ENCODE measurements at places on chromosomes 2 and 18. TPM values are rescaled to one million over a fixed set of nuclear protein-coding genes. Genes with fewer than 3 reads are reported as not detected.

- peaks cover 11% of the 10 kb centered on the region for H3K27me3 ChIP-seq
- no peaks in the 10 kb centered on the region for H3K36me3 ChIP-seq
- peak overlapping the region; percentile 21 for H3K27ac ChIP-seq
- H3K4me1 ChIP-seq = peaks cover 14% of the 10 kb centered on the region
- DNase-seq = no peak
- H3K4me3 ChIP-seq = no peak overlapping the region
Observed at GRCh38 chr2:144459286-144459685, 60.6 kb downstream of the ZEB2 start.

Gene ABHD1
- 0.10 TPM for total RNA-seq

Gene RAMP1
- 4.9 TPM for total RNA-seq

- H3K4me1 ChIP-seq = no peaks in the 10 kb centered on the region
- no peak overlapping the region for H3K27ac ChIP-seq
- no peak overlapping the region for H3K4me3 ChIP-seq
- no peaks in the 10 kb centered on the region for H3K36me3 ChIP-seq
- no peak for DNase-seq
- no peaks in the 10 kb centered on the region for H3K27me3 ChIP-seq
Observed at GRCh38 chr2:99905636-99906035, 236.8 kb downstream of the AFF3 start.

DNA sequence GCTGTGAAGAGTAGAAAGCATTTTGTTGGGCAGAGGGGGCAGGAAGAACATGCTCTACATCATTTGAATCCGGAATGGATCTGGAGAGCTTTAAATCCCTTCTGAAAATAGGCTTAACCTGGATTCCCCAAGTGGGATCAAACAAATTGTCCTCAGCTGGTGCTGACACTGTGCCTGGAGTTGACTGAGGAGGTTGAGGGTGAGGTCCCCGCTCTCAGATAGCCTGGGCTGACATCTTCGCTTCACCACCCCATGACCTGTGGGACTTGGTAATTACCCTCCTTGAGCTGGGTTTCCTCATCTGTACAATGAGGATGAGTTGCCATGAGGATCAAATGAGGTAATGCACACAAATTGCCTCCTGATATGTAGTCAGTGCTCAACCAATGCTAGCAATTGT is 117.8 kb upstream of the SMAD2 start:
- no peaks in the 10 kb centered on the region for H3K36me3 ChIP-seq
- peaks cover 5% of the 10 kb centered on the region for H3K27me3 ChIP-seq
- H3K4me3 ChIP-seq = no peak overlapping the region

Gene B3GNT7
- not detected for total RNA-seq

Gene TCF4
- 2.4 TPM for total RNA-seq

DNA sequence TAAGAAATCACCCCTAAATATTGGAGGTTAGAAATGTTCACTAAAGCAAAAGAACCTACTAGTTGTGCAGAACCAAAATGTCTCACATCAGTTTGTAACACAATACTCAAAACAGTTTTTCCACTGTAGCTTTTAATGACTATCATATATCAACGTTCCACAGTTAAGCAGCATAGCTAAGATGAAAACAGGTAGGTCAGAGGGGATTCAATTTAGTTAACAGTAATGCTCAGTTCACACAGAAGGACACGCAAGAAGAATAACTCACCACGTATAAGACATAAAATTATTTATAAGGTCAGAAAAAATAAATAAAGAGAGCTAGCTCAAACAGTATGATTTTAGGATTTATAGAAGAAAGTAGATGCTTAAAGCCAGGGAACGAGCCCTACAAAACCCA is 118.9 kb upstream of the CCDC150 start:
- H3K4me1 ChIP-seq = no peaks in the 10 kb centered on the region
- no peak overlapping the region for H3K27ac ChIP-seq
- H3K4me3 ChIP-seq = no peak overlapping the region
- H3K27me3 ChIP-seq = peaks cover 6% of the 10 kb centered on the region
- no peak for DNase-seq

DNA sequence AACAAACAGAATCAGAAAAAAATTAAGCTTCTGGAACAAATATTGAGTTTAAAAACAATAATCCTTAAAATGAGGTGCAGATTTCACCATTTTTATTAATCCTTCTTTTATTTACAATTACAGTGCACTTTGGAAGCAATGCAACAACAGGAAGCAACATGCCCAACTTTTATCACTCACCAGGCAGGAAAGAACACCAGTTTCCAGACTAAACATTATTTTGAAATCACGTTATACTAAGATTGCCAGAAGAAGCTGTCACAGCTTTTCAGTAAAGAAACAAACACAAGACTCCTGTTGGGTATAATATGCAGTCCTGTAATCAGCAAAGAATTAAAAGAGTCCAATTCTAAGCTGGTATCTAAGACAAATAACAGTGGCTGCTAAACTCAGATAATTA is 137.9 kb upstream of the ZC3H15 start:
- no peaks in the 10 kb centered on the region for H3K27me3 ChIP-seq
- DNase-seq = no peak
- H3K4me1 ChIP-seq = peaks cover 4% of the 10 kb centered on the region

Gene IRS1
- 6.9 TPM for total RNA-seq

Gene PROKR1
- total RNA-seq = not detected

Gene LRRC30
- not detected for total RNA-seq

DNA sequence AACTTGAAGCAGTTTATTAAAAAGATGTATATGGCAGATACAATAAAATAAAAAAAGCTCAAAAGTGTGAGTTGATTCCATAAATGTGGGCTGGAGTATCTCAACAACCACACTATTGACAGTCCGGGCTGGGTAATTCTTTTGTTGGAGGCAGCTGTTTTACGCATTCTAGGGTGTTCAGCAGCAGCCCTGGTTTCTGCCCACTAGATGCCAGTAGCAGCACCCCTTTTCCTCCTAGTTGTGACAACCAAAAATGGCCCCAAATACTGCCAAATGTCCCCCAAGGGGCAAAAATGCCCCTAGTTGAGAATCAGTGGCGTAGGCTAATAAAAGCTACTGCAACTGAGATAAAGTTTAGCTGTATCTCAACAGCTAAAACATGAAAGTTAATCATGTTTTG is 44.8 kb downstream of the CHMP3 start:
- peaks cover 3% of the 10 kb centered on the region for H3K36me3 ChIP-seq
- H3K4me3 ChIP-seq = no peak overlapping the region
- H3K4me1 ChIP-seq = no peaks in the 10 kb centered on the region
- no peak overlapping the region for H3K27ac ChIP-seq
- no peaks in the 10 kb centered on the region for H3K27me3 ChIP-seq

Gene LRRTM1
- not detected for total RNA-seq

- no peaks in the 10 kb centered on the region for H3K4me1 ChIP-seq
- H3K36me3 ChIP-seq = no peaks in the 10 kb centered on the region
- no peaks in the 10 kb centered on the region for H3K27me3 ChIP-seq
Observed at GRCh38 chr2:6523476-6523875, 342.2 kb downstream of the CMPK2 start.

- DNase-seq = no peak
- no peaks in the 10 kb centered on the region for H3K4me1 ChIP-seq
- no peak overlapping the region for H3K27ac ChIP-seq
- no peaks in the 10 kb centered on the region for H3K27me3 ChIP-seq
- H3K4me3 ChIP-seq = no peak overlapping the region
- H3K36me3 ChIP-seq = no peaks in the 10 kb centered on the region
Observed at GRCh38 chr2:2452961-2453360, 121.9 kb upstream of the MYT1L start.

DNA sequence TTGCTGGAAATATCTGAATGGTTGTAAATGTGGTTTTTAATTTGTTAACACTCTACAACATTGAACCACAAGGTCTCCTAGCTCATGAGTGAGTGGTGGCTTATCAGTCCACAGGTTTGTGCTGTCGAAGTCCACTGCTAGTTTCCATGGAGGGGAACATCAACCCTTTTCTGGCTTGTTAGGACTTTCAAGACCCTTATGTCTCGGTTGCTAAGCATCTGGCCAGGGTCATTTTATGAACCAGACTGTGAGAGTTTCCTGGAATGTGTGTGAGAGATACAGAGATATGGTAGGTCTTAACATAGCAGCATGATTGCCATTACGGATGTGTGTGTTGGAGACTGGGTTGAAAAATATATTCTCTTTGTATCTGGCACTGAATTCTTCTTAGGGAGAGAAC is 36.9 kb downstream of the KCNE4 start:
- DNase-seq = no peak
- no peaks in the 10 kb centered on the region for H3K27me3 ChIP-seq
- H3K27ac ChIP-seq = no peak overlapping the region
- H3K4me1 ChIP-seq = no peaks in the 10 kb centered on the region
- no peaks in the 10 kb centered on the region for H3K36me3 ChIP-seq

- DNase-seq = no peak
- H3K4me3 ChIP-seq = no peak overlapping the region
- no peak overlapping the region for H3K27ac ChIP-seq
- H3K27me3 ChIP-seq = no peaks in the 10 kb centered on the region
- H3K4me1 ChIP-seq = peaks cover 8% of the 10 kb centered on the region
- peaks cover 16% of the 10 kb centered on the region for H3K36me3 ChIP-seq
Observed at GRCh38 chr2:11203480-11203879, 48.2 kb downstream of the SLC66A3 start.

- H3K27ac ChIP-seq = no peak overlapping the region
- H3K36me3 ChIP-seq = no peaks in the 10 kb centered on the region
- no peaks in the 10 kb centered on the region for H3K4me1 ChIP-seq
- H3K27me3 ChIP-seq = no peaks in the 10 kb centered on the region
- no peak for DNase-seq
- no peak overlapping the region for H3K4me3 ChIP-seq
Observed at GRCh38 chr2:42556315-42556890, 12.0 kb upstream of the MTA3 start.

GRCh38 chr2:166411473-166412230 is 35.9 kb upstream of the SCN9A start:
- H3K4me1 ChIP-seq = no peaks in the 10 kb centered on the region
- DNase-seq = no peak
- H3K27ac ChIP-seq = no peak overlapping the region
- no peak overlapping the region for H3K4me3 ChIP-seq

GRCh38 chr18:65936678-65937077 is 185.9 kb downstream of the CDH7 start:
- no peaks in the 10 kb centered on the region for H3K27me3 ChIP-seq
- DNase-seq = no peak
- H3K4me1 ChIP-seq = no peaks in the 10 kb centered on the region
- H3K4me3 ChIP-seq = no peak overlapping the region

Gene COLEC11
- 0.35 TPM for total RNA-seq

DNA sequence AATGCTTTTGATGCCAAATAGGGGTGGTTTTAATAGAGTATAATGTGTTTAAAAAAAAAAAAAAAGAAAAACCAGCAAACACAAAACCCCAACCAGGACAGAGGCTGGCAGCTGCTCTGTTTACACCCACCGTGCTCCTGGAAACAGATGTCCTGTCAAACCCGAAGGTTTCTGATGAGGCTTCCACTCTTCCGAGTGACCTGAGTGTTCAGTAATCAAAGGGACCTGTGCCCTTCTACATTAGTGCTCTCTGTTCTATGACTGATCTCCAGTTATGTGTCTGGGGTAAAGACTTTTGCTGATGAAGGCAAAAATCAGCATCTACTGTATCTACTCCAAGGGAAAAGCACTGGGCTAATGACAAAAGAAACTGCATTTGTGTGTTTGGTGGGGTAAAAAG is 3.5 kb upstream of the KLHL29 start:
- H3K4me3 ChIP-seq = no peak overlapping the region
- H3K27ac ChIP-seq = peak overlapping the region; percentile 62
- peaks cover 6% of the 10 kb centered on the region for H3K36me3 ChIP-seq
- peaks cover 48% of the 10 kb centered on the region for H3K27me3 ChIP-seq

Gene SATB2
- total RNA-seq = 0.02 TPM

- H3K4me1 ChIP-seq = no peaks in the 10 kb centered on the region
- H3K36me3 ChIP-seq = no peaks in the 10 kb centered on the region
Observed at GRCh38 chr18:52312346-52312745, 27.7 kb upstream of the DCC start.

DNA sequence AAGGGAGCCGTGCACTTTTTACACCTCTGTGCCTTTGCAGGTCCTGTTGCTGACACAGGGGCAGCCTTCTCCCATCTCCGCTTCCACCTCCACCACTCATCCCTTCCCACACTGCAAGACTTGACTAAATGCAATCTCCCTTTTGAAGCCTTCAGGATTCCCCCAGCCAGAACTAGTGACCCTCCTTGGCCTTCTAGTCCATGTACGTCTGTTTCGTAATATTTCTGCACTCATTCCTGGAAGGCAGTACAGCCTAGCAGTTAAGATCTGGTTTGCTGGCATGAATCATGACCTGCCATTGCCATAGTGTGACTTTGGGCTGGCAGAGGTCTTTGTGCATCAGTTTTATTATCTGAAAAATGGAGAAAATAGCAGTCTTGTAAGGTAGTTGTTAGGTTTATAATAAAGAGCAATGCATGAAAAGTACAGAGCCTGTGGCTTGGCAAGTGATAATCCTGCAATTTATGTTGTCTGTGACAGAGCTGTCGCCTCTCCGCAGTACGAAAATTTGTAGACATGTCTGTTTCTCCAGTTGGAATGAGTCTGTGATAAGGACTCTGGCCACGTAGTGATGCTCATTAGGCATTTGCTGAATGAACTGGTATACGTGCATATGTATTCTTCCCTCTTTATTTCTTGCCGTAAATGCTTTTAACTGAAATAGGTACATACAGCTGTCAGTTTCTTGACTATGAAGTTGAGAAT is 36.7 kb downstream of the NCK2 start:
- no peak for DNase-seq
- H3K36me3 ChIP-seq = peaks cover 56% of the 10 kb centered on the region
- H3K4me1 ChIP-seq = peaks cover 93% of the 10 kb centered on the region
- H3K27ac ChIP-seq = peak overlapping the region; percentile 89

Gene CCNT2
- total RNA-seq = 50.4 TPM

DNA sequence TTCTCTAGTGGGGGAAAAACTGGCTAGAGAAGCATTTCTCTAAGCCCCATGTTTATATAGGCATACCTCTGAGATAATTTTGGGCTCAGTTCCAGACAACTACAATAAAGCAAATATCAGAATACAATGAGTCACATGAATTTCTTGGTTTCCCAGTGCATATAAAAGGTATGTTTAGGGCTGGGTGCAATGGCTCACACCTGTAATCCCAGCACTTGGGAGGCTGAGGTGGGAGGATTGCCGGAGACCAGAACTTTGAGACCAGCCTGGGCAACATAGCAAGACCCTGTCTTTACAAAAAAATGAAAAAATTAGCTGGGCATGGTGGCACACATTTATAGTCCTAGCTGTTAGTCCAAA is 22.2 kb downstream of the TSN start:
- H3K27ac ChIP-seq = no peak overlapping the region
- H3K4me1 ChIP-seq = no peaks in the 10 kb centered on the region
- H3K4me3 ChIP-seq = no peak overlapping the region
